ENCODE measurements at places on chromosomes 4 and X.
A peak's percentile ranks its signal among the peaks of the same experiment; 100 is the strongest.

DNA sequence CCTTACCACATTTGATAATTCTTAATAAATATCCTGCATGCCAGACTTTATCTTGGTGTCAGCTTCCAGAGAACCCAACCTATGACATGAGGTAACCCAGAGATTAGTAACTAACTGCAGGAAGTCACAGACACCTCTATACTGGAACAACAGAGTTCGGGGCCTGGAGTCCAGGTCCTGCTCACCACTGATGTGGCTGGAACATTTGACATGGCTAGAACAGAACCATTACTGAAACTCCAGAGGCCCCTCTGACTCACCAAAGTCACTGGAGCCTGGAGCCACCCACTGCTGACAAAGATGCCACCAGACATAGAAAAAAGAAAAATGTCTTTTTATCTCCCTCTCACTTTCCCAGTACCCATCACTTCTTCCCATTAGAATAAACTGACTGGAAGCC is 403.7 kb downstream of the MID1IP1 start:
- peak; percentile 93 for ATAC-seq

GRCh38 chr4:154004507-154005170 is 215.8 kb upstream of the SFRP2 start:
- no peak for ATAC-seq

GRCh38 chr4:147987252-147987651 is 255.4 kb downstream of the ARHGAP10 start:
- ATAC-seq, result no peak

GRCh38 chr4:53130896-53131561 is 234.8 kb downstream of the SCFD2 start:
- ATAC-seq, result peak; percentile 20

DNA sequence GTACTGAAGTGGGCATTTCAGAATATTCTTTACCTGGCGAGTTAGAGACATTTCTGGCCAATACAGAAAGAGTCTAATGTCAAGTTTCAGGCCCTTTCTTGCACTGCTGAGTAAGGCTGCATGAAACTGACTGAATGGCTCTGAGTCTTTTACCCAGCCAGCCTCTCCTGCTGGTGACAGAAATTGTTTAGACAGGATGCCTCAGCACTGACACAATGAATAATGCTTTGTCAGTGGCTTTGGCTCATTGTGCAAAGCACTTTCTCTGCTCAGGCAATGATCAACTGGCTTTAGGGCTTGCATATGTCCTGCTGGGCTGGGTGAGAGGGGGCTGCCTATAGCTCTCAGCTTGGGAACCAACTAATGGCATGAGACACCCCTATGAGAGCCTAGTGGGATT is 45.5 kb downstream of the CLNK start:
- no peak for ATAC-seq

- ATAC-seq, result no peak
Measured at GRCh38 chrX:22818061-22818460, 181.7 kb upstream of the DDX53 start.

DNA sequence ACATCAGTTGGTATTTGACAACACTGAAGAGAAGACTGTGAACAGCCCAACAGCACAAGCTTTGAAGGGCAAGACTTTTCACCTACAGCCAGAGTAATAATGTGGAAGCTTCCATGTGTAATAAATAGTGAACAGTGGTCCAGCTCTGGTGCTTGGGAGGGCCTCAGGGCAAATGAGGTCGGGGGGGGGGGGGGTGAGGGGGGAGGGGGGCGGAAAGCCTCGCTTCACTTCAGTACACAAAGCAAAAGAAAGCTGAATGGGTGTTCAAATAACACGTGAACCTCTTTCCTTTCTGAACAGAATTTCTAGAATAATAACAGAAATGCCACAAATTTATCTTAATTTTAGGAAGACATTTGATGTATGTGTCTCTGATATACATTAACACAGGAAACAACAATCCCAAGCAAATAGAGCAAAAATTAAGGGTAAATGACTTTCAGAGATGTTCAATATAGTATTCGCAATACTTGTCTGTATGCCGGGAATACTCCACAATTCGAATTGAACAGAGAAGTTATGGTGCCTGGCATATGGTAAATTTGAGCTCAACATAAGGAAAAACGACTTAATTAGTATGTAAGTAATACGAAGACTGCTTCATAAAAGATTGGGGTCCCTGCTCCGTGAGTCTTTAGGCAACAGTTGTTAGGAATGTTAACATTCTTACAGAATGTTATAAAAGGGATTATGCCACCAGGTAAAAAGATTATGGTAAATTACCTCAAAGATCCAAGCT is 92.6 kb downstream of the FRYL start:
- ATAC-seq, result no peak

- no peak for ATAC-seq
Measured at GRCh38 chr4:8142556-8142955, 16.1 kb downstream of the ABLIM2 start.

DNA sequence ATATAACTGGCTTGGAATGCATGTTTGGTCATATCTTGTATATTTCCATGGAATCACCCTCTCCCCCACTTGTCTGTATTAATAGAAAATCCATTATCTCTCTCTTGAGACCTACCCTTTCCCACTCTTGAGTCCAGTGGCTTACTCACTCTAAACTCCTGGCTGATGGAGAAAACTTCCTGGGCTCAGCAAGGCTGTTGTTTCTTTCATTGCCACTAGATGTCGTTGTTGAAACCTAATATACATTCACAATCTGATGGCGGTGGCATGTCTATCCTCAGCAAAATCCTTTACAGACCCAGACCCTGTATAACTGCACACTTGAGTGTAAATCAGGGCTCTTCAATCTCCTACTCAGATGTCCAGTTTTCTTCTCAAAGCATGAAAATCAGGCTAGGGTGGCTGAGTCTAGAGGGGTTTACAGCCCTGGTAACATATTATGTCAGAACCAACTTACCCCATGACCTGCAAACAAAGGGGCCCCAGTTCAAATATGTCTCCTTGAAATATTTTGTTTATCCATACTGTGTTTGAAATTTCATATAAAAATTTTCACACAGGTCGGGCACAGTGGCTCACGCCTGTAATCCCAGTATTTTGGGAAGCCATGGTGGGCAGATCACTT is 70.0 kb upstream of the FAM241A start:
- peak; percentile 62 for ATAC-seq

DNA sequence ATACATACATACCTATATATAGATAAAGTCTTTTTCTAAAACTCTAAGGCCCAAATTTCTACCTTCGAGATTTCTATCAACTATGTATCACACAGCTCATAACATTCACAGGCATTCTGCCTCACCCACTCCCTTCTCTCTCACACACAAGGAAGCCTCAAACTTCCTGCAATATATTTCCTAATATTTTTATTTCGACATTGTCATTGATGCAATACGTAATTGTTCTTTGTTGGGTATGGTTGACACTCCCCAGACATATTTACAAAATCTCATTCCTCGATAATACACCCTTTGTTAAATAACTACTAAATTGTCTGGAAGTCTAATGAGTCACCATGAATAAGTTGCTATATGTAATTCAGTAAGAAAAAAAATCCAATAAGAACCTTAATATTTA is 143.5 kb downstream of the HNRNPD start:
- ATAC-seq, result no peak

DNA sequence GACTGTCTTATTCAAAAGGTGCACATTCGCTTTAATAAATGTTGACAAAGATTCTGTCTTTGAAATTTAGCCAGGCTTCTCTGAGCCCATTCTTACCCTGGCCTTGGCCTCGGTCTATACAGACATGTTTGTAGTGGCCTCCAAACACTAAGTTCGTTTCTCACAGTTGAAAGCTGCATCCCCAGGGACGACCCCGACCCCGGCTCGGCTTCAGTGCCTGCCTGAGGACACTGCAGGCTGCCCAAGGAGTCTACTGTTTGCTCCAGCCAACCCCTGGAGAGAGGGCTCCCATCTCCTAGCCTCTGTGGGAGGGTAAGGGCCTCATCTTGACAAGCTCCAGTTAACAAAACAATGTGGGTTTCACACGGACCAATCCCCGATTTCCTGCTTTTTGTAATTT is 390.6 kb upstream of the ZFP42 start:
- ATAC-seq, result no peak

- ATAC-seq, result no peak
Measured at GRCh38 chr4:32775049-32775448, 2054.9 kb downstream of the PCDH7 start.

GRCh38 chr4:10577508-10578426 is 106.8 kb downstream of the CLNK start:
- no peak for ATAC-seq

DNA sequence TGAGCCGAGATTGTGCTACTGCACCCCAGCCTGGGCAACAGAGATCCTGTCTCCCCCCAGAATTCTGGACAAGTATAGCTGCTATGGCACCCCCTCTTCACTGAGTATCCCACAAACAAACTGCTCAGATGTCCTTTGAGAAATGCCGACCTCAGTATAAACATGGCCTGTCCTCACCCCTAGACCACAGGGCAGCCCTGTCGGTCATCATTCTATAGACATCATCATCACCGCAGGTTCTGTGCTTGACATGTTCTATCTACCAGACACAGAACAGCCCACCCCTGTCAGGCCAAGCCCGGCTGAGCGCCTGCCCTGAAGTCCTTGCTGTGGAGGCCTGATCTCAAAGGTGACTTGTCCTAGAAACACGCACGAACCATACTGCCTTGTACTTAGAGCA is 232.9 kb downstream of the DHRSX start:
- ATAC-seq, result no peak

DNA sequence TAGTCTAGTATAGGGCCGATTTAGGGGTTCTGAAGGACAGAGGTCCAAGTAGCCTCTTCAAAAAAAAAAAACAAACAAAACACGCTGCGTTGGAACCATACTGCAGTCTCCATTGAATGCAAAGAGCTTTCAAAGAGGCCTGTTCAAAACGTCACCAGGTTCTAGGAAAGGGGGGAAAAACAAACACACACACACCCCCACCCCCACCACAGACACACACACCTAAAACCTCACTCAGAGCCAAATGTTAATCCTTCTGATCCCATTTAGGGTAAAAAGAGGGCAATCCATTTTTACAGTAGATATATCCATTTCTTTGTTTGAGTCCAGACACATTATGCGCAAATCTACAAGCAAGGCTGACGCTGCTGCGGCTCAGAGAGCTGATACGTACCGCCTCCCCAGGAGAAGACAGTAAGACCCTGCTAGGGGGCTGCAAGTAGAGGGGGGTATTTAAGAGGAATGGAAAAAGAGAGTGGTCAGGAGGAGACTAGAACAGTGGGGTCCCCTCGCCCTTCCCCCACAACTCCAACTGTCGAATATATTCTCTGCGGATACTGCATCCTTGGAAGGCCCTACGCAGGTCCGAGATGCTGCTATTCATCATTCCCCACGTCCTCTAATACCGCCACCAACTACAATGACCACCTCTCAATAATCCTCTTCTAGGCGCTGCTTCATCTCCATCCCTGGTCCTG is 1.3 kb downstream of the NKRF start:
- no peak for ATAC-seq

DNA sequence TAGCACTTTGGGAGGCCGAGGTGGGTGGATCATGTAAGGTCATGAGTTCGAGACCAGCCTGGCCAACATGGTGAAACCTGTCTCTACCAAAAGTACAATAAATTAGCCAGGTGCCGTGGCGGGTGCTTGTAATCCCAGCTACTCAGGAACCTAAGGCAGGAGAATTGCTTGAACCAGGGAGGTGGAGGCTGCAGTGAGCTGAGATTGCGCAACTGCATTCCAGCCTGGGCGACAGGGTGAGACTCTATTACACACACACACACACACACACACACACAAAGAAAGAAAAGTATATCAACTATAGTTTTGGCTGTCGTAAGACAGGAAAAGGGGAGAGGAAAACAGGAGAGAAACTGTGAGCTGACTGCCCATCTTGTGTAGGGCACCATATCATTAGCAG is 171.7 kb downstream of the ADAMTS3 start:
- ATAC-seq, result no peak

DNA sequence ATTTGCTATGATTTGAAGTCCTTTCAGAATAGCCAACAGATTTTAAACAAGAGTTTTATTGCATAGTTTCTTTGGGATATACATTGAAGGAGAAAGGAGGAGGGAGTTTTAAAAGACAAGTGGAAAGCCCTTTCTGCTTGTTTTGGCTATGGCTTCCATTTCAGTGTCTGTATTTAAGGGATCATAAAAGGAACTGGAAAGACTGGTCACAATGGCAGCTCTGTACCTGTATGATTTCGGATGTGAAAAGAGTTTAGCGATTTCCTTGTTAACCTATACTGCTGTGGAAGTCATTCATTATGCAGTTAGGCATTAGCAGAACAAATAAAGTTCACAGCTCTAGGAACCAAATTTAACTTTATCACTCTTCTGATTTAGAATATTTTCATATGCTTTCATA is 60.7 kb downstream of the TET2 start:
- no peak for ATAC-seq

DNA sequence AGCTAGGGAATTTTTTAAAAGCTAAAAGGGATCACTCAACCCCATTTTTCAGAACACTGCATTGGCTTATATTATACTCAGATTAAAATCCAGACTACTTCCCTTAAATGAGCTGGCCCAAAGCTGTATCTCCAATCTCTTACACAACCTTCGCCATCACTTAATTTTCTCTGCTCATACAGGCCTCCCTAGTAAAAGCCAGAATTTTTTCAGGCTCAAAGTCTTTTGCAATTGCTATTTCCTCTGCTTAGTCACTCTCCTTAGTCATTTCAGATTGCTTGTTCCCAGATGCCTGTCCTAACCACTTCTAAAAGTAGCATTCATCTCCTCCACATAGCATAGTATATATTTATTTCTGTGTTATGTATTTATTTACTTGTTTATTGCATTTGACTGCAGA is 1587.9 kb upstream of the ADGRL3 start:
- ATAC-seq, result no peak

- no peak for ATAC-seq
Measured at GRCh38 chr4:155658681-155659064, 8.0 kb upstream of the GUCY1A1 start.

DNA sequence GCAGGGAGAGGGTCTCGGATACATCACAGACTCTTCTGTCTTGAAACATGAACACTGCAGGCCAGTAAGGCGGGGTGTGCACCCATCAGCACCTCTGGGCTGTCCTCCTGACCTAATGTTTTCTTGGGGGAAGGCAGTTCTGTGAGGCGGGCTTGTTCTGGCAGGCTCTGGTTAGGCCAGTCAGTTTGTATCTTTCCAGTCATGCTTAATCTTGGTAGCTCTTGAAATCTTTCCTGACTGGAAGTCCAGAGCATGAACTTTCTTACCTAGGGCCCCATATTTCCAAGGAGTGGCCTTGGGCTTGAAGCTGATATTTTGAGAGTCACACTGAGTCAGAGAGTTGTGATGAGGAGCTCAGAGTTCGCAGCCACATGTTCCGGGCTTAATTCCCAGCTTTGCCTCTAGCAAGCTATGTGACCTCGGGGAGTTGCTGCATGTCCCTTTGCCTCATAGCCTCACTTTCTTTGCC is 54.2 kb upstream of the RASSF6 start:
- no peak for ATAC-seq

- ATAC-seq, result no peak
Measured at GRCh38 chr4:43345323-43345925, 452.9 kb downstream of the GRXCR1 start.

DNA sequence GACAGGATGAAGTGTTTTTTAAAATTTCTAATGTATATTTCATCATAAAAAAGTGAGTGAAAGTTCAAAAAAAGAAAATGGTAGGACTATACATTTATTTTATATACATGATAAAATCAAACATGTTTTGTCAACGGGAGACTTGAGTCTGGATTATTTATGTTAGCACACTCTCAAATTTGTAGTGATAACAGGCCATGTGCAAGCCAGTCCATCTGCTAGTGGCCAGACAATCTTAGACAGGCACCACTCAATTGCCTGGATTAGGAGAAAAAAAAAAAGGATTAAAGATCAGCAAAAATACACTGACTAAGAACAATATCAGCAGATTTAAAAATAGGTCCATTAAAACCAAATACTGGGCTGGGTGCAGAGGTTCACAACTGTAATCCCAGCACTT is 71.9 kb downstream of the KCNIP4 start:
- ATAC-seq, result no peak
